ENCODE measurements at places on chromosomes 12 and 14.

GRCh38 chr12:66011731-66012130 is 118.8 kb downstream of the LLPH start:
- DNase-seq: no peak

GRCh38 chr12:70660620-70661219 is 23.5 kb upstream of the PTPRB start:
- no peak for DNase-seq

- DNase-seq: no peak
Observed at GRCh38 chr14:41137741-41138140, 468.9 kb upstream of the LRFN5 start.

- DNase-seq: no peak
Observed at GRCh38 chr12:19804737-19805136, 365.4 kb downstream of the AEBP2 start.

DNA sequence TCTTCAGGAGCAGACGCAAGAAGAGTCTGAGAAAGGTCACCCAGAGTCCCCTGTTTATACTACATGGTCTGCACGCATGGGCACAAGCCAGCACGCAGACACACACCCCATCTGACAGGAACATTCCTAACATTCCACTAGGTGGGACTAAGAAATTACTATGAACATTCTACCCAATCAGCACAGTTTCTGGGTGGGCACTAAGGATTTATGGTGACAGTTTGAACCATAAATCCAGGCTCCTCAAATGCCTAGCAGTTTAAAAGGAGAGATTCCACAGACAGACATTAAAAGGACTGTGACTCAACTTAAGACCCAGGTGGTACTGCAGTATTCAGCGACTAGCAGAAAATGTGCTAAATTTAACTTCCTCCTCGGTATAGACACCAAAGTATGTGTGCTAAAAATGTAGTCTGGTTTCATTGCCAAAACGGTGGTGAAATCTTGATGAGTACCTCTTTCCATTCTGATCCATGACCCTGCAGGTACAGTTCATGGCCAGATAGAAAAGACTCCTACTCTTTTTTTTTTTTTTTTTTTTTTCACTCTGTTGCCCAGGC is 16.2 kb downstream of the ABHD4 start:
- DNase-seq: no peak

DNA sequence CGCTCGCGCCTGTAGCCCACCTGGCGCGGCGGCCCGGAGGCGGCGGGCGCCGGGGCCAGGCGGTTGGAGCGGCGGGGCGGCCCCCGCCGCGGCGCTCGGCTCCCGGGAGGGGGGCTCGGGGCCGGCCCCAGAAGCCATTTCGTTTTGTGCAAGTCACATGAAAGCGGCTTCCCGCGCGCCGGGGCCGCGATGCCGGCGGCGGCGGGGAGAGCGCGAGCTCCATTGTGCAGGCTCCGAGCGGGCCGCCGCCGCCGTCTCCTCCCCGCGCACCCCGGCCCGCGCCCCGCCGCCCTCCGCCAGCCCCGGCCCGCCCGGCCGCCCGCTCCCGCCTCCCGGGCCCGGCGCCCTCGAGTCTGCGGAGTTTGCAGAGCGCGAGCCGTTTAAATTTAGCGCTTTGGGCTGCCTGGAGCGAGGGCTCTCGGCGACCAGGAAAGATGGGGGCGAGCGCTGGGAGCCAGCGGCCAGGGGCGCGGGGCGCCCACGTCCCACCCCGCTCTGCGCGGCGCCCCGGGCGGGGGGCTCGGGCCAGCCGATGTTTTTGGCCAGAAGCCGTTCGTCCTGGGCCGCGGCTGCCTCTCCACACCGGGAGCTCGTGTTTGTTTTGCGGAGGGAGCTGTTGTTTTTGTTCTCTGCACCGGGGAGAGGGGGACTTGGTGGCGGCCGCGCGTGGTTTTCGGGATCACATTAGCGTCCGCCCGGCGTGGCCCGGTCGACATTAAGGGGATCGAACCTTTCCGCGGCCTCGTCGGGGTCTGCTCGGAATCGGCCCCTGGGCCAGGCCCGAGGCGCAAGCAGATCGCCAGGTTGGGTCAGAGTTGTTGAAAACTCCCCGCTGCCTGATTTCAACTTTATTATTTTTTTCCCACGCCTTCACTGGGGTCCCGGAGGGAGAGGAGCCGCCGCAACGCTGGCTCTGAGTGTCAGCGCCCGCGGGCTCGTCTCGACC is 982 bp downstream of the BCL7A start:
- DNase-seq: peak; percentile 49

DNA sequence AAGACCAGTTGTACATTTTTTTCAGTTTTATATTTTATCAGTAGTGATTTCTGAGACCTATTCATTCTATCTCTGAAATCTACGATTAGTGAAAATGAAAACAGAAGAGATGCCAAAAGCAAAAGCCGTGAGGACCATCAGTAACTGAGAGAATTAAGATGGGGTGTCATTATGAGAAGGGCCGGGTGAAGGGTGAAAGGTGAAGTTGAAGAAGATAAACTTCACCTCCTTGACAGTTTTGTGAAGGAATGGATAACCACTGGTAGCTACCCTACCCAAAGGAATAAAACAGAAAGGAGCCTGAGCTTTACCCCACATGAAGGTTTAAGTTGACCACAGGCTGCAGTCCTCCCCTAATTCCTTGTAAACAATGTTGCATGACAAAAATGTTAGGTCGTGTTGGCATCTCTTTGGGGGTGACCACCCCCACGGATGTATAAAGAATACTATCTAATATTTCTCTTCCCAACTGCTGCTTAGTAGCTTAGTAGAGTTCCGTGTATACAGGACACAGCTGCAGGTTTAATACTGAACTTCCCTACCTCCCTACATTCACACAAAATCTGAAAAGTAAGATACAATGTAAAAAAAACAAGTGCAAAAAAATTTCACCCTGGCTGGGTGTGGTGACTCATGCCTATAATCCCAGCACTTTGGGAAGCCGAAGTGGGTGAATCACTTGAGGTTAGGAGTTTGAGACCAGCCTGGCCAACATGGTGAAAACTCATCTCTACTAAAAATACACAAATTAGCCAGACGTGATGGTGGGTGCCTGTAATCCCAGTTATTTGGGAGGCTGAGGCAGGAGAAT is 23.9 kb downstream of the GPR19 start:
- no peak for DNase-seq

DNA sequence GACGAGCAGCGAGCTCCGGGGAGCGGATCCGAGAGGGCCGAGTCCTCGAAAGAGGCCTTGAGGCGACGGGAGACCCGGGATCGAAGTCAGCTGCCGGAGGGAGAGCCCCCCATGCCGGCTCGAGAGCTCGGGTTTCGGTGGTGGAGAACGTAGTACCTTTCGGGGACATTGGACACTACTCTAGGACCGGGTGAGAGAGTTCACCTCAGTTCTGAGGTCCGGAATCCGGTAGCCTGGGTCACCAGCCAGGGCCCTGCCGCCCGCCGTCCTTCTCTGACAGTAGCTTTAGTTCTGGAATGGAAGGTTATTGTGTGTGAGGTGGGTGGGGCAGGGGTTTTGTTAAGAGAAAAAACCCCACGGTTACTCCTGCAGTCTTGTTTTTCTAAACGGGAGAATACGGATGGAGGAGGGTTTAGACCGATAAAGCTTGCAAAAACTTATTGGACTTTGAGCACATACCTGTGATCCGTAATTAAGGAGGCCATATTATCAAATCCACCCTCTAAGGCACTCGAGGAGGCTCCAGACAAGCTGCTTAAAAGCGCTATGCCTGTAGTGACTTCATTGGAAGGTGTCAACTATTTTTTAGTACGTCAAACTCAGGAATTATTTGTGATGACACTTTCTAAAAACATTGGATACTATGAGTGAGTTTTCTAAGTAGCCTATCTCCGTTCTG is 765 bp downstream of the SCYL2 start:
- peak; percentile 48 for DNase-seq
